Right renal pelvis (tissue), 4 donors: ENCODE measurements at places on chromosomes 2 and 18.

DNA sequence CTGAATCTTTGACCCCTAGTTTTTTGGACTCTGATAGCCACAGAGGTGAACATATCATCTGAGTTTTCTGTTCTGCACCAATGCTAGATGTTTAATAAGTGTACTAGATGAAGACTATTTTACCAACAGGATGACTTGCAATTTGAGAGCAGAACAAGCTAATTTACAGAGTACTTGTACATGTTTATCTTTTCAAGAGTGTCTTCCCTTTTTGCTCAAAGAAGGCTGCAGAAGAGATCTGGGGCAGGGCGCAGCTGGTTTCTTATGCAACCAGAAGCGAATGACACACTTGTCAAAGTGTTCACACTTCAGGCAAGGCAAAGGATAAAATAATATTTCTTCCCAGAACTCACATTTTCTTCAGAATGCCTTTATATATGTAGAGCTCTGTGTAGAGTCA, 86.0 kb downstream of the VWA3B start:
- DNase-seq, result no peak

- no peak for DNase-seq
These were observed 89.5 kb downstream of the SMAD7 start for GRCh38 chr18:48861181-48861708.

GRCh38 chr2:47414682-47415458, 11.9 kb downstream of the MSH2 start:
- DNase-seq, result no peak

- no peak for DNase-seq
These were observed 58.1 kb downstream of the SERTAD2 start for GRCh38 chr2:64595397-64596176.

DNA sequence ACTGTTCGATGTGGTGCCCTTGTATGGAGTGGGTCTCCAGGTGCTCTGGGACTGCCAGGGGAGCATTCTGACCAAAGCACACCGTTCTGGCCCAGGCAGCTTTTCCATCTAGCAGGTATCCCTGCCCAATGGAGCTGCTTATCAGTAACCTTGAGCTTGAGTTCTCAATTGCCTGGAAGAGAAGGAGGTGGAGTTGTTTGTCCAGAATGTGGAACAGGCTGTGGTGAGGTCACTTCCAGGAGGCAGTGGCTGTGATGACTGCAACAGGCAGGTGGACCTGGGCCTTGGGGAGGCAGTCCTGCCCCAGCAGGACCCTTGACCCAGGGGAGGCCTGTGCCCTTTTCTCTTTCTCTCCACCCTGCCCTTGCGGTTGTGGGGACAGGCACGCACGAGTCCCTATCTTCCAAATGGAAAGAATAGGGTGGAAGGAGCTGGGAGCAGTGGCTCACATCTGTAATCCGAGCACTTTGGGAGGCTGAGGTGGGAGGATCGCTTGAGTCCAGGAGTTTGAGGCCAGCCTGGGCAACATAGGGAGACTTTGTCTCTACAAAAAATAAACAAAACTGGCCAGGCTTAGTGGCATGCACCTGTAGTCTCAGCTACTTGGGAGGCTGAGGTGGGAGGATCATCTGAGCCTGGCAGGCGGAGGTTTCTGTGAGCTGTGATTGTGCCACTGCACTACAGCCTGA, 66.2 kb upstream of the MCFD2 start:
- DNase-seq, result no peak

- no peak for DNase-seq
These were observed 10.8 kb downstream of the EMILIN2 start for GRCh38 chr18:2857491-2858131.

GRCh38 chr18:12766986-12767433, 64.2 kb downstream of the PSMG2 start:
- no peak for DNase-seq

DNA sequence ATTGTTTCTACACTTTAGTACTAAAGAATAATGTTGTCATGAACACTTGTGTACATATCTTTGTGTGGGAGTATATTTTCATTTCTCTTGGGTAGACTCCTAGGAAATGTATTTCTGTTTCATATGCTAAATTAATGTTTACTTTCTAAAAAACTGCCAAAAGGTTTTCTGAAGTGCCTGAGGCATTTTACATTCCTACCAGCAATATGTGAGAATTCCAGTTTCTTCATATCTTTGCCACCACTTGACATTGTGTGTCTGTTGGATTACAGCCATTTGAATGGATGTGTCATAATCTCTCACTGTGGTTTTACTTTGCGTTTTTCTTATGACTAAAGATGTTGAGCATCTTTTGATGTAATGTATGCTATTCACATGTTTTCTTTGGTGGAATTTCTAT, 428.2 kb upstream of the KCNH7 start:
- no peak for DNase-seq

DNA sequence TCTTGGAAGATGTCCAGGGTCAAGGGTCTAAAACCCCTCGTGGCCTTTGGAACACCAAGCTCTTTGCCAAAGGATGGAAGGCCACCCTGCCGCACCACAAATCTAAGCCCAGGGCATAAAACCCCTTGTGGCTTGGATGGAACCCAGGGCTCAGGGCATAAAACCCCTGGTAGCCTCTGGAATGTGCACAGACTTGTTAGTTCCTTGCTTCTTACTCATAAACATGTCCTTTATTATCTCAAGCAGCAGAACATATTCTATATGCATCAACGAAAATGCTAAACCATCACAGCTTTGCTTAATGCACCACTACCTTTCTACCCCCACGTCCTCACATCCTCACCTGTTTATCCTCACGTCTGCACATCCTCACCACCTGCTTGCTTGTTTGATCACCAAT, 998.0 kb downstream of the DSC3 start:
- DNase-seq, result no peak

GRCh38 chr2:18232731-18233438, 327.6 kb downstream of the RDH14 start:
- DNase-seq, result no peak

DNA sequence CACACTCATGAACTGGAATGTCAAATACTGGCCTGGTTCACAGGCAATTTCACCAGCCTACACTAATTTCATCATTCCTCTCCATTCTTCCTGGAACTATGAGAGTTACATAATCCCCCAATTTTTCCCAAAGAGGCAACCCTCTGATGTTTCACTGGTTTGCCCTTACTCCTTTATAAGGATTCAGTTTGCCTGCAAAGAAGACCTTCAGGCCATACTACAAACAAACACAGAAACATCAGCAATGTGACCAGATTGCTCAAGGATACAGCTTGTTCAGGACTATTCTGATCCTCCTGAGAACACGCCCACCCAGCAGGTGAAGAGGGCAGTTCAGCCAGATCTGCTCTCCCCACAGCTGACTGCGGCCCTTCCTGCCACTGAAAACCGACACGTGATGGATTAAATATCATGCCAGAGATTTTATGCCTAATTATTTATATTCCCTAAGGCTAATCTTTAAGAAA, 215.5 kb downstream of the ETAA1 start:
- no peak for DNase-seq

DNA sequence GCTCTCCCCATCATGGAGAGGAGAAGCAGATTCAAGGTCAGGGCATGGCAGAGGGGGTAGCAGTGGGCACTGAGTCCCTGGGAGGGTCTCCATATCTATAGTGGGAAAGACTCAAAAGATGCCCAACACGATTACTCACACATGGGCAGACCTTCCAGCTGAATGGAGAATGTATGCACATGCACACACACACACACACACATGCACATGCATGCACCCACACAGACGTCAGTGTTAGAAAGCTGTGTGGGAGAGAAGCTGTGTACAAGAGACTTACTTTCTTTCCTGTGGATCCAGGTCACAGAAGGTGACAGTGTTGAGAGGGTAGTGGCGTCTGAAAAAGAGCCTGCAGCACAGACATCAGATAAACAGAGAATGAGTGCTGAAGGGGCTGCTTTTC, 194.5 kb downstream of the TNS1 start:
- no peak for DNase-seq

DNA sequence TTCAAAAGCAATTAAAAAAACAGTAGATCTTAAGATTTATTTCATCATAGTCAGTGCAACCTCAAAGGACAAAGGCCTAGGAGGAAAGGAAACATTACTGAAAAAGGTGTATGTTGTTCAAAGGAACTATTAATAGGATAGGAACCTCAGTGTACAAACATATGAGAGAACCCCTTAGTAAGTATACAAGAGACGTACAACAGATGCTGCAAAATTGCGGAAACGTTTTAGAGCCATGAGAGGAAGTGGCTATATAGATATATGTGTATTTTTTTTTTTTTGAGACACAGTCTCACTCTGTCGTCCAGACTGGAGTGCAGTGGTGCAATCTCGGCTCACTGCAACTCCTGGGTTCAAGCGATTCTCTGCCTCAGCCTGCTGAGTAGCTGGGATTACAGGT, 22.2 kb downstream of the PIK3C3 start:
- no peak for DNase-seq

DNA sequence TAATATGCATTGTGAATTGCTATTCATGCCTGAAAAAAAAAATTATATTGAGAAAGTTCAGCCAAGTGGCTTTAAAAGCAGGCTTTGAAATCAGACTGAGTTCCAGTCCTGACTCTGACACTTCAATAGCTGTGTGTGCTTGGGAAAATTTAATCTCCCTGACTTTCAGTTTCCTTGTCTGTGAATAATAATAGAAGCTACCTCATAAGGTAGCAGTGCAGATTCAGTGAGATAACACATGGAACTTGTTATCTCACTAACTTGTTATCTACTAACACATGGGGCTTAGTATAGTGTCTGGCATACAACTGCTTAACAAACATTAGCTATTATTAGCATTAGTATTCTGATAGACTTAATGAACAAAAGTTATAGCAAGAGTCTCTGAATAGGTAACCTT, 14.9 kb downstream of the ALS2 start:
- no peak for DNase-seq

DNA sequence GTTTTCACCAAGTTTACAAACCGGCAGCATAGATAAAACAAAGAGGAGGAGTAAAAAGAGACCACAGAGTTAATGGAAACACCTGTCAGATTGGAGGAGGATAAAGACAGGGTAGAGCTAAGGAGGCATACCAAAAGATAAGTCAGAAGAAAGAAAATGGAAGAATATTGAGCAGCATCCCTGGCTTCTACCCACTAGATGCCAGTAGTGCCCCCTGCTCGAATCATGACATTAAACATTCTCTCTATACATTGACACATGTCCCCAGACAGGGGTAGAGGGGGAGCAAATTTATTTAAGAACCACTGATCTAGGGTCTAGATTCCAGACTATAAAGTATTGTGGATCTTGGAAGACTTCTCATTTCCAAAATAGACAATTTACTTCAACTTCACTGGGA, 159.8 kb upstream of the ETAA1 start:
- no peak for DNase-seq

DNA sequence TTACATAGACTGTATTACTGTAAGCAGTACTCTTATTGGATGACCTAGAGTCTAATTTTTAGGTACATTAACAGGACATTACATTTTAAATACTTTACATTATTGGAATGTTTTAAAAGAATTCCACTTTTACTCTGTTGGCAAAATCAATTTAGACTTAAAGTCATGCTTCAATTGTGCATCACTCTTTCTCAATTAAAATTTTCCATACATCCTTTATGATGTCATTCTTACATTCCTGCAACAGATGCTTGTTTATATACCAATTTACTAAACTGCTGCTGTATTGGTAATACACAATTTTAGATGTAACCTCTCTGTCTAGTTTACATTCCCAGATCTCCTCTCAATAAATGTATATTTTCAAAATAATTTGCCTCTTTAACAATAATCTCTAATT, 440.1 kb downstream of the ZEB2 start:
- no peak for DNase-seq

- no peak for DNase-seq
These were observed 42.6 kb upstream of the RAPGEF4 start for GRCh38 chr2:172693037-172693436.

- no peak for DNase-seq
These were observed 503 bp downstream of the ZNF513 start for GRCh38 chr2:27379836-27380625.

DNA sequence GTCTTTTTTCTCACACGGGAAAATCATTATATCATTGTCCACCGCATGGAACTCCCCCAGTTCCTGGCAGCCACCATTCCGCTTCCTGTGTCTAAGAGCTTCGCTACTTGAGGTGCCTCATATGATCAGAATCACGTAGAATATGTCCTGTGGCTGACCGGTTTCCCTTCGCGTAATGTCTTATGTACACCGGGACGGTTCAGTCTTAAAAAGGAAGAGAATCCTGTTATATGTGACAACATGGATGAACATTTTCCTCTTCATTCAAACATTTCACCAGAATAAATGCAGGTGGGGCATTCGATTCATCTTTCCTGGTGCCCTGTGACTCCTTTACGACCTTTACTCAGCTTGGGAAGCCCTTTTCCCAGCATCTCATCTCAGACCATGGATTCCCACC, 131.7 kb upstream of the TWIST2 start:
- no peak for DNase-seq

- no peak for DNase-seq
These were observed 347.2 kb upstream of the TNP1 start for GRCh38 chr2:217206907-217207698.

DNA sequence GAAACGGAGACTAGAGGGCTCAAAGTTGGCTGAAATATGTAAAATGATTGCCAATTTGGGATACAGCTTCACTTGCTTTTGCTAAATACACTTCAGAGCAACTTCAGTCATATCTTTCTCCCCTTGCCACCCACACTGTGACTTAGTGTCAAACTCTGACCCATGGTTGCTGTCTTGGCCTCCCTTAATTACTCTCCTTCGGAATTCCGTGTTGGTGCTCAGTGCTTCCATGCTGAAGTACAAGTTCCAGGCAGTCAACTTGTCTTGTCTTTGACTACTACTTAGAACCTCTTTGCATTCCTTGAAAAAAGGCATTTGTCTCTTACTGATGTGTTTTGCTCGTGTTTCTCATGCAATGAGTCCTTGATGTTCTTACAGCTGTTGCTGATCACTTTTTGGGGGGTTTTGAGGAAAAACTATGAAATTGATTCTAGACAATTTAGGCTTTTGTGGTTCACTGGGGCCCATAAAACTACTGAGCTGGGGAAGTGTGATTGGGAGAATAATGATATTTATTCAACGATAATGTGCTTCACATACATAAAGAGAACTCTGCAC, 146.0 kb downstream of the UBE2E3 start:
- no peak for DNase-seq

- DNase-seq, result no peak
These were observed 84.5 kb downstream of the PDK1 start for GRCh38 chr2:172640389-172640788.

GRCh38 chr2:241177526-241178334, 10.7 kb upstream of the ANO7 start:
- no peak for DNase-seq

DNA sequence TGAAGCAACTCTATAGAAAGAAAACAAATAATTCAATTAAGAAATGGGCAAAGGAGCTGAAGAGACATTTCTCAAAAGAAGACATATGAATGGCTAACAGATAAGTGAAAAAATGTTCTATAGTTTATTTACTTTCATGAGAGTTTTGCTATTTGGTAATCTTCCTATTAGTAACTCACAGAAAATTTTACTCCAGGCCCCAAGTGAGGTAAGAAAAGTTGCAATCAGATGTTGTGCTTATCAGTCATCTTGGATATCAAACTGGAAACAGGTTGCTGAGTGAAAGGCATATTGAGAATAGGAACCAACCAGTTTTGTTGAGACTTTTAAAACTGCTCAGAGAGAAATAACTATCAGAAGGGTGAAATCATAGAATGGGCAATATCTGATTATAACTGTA, 1179.0 kb upstream of the ACVR2A start:
- no peak for DNase-seq

- no peak for DNase-seq
These were observed 1.2 kb downstream of the MAL start for GRCh38 chr2:95026471-95027368.
